Fibroblast of upper back skin (primary cell): ENCODE measurements at places on chromosomes 2 and 18.

DNA sequence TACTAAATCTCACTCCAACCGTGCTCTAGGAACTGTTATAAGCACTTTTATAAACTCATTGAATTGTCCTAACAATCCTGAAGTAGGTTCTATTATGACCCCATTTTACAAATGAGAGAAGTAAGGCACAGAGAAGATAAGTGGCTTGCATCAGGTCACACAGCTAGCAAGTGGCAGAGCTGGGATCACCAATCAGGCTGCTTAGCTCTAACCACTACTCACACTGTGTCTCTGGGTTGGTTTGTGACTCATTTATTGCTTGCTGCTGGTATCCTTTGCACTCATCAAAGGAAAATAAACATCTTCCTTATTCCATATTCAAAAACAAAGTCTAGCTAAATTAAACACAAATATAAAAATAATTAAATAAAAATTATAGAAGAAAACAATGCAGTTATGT is 42.5 kb upstream of the IL1R2 start:
- no peak for DNase-seq

GRCh38 chr2:190781604-190782198 is 98.9 kb upstream of the GLS start:
- DNase-seq: peak; percentile 71

DNA sequence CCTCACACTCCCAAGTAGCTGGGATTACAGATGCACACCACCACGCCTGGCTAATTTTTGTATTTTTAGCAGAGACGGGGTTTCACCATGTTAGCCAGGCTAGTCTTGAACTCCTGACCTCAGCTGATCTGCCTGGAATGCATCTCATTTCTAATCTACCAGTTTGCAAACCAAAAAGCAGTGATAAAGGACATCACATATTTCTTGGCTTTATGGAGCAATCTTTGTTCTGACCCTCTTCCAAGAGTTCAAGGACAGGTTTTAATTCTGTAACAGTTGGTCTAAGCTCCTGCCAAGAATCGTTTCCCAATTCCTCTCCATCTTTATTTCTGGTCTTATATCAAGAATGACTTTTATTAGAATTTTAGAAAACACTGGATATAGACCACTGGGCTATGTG is 67.7 kb downstream of the SLC40A1 start:
- no peak for DNase-seq

DNA sequence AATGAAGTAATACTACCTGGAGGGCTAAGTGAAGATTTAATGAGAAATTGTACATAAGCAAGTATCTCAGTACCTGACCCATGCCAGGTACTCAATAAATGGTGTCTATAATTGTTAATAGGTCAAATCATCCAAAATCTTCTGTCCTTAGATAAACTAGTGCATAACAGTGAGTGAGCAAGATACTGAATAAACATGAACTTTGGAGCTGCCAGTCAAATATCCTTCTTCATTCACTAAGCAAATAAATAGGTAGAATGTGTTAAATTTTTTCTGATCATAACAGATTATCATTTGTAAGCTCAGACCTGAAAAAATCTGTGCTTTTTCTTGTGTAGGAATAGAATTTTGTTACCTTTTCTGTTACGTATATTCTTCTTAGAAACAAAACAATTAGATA is 39.6 kb downstream of the RAB3GAP1 start:
- DNase-seq: no peak

- DNase-seq: no peak
These were observed 66.8 kb upstream of the FOSL2 start for GRCh38 chr2:28325567-28326468.

DNA sequence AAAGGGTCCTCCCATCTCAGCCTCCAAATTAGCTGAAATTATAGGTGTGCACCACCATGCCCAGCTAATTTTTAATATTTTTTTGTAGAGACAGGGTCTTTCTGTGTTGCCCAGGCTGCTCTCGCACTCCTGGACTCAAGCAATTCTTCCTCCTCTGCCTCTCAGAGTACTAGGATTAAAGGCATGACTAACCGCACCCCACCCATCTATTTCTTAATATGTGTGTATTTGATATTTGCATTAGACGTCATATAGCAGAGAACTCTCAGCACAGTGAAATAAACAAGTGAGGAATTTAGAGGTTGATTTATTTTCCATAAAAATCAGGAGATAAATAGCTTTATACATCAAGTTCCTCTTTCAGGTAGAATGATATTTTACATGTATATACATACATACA is 213.5 kb downstream of the FSIP2 start:
- DNase-seq: no peak

- peak; percentile 78 for DNase-seq
These were observed 182.9 kb downstream of the DYM start for GRCh38 chr18:49277395-49278036.

GRCh38 chr2:219125225-219125885 is 35.3 kb downstream of the NHEJ1 start:
- peak; percentile 62 for DNase-seq

- DNase-seq: no peak
These were observed 156.2 kb upstream of the DNMT3A start for GRCh38 chr2:25497918-25498407.

- peak; percentile 48 for DNase-seq
These were observed 151.1 kb downstream of the FSHR start for GRCh38 chr2:49003201-49003600.

DNA sequence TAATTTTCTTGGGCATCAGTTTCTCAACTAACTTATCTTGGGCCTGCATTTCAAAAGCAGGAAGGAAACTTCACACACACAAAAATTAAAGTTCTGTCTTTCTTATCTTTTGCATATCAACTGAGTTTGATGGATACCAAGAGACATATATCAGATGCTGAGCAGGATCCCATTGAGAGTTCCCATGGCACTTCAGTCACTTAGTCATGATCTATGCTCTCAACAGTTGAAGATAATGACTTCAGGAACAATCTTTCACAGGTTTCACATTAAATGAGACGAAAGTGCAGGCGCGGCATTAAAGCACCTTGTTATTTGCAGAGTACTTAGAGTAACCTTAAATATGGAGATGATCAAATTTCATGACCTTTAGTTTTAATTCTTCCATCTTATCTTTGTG is 2139.8 kb upstream of the CELF4 start:
- no peak for DNase-seq

DNA sequence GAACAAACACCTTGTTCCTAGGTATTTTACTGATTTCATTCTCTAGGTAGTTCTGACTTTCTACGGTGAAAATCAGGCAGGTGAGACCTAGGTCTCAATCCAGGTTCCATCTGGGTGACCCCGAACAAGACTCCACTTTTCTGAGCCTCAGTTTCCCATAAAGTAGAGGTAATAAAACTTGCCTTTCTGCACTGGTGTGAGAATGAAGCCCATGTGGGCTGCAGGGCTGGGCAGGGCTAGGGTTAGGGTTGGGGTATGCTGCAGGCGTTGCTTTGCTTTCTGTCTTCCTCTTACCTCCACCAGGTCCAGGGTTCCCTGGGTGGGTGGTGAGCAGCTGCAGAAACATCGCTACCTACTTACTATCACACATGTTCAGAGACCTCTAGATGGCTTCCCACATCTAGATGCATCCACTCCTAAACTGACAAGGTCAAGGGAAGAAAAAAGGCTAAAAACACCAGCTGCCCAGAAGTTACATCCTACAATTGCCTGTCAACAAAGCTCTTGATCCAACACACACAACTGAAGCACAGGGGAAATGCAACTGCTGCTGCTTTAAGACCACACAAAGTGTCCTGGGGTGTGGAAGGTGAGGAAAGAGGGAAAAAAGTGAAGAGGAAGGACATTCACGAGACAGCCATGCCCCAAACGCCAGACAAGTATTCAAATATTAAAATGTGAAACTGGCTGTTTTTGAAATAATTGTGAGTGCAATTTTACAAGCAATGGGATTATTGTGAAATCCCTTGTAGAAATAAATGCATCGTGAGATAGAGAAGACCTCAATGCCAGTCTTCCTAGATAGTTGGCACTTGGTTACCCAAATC is 23.5 kb downstream of the MBP start:
- DNase-seq: no peak

DNA sequence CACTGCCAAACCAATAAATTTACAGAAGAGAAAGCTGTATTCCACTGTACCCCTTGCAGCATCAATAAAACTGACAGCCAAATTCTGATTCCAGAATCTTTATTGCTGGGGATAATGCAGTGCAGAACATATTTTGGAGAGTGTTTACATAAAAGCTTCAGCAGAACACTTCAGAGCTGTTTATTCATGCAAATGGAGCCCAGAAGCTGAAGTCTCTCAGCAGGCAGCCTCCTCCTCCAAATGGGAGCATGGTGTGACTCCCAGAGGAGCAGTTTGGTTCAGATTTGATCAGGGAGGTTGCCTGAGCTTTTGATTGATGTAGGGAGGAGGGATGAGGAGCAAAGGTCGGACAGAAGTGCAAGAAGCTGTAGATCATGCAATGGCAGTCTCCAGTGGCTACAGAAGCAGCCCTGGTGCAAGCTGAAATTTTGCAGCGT is 22.4 kb downstream of the LHCGR start:
- no peak for DNase-seq

GRCh38 chr2:25400169-25400568 is 58.4 kb upstream of the DNMT3A start:
- DNase-seq: no peak

GRCh38 chr18:25352629-25353005 is 651 bp upstream of the ZNF521 start:
- DNase-seq: no peak

GRCh38 chr18:28067346-28067745 is 109.6 kb downstream of the CDH2 start:
- no peak for DNase-seq

GRCh38 chr2:217688494-217688893 is 314.3 kb downstream of the TNS1 start:
- no peak for DNase-seq

- no peak for DNase-seq
These were observed 75.8 kb upstream of the TCF7L1 start for GRCh38 chr2:85057226-85057962.

GRCh38 chr2:72326759-72327158 is 179.1 kb upstream of the CYP26B1 start:
- DNase-seq: peak; percentile 9

GRCh38 chr2:2743164-2743571 is 412.1 kb upstream of the MYT1L start:
- DNase-seq: peak; percentile 42

DNA sequence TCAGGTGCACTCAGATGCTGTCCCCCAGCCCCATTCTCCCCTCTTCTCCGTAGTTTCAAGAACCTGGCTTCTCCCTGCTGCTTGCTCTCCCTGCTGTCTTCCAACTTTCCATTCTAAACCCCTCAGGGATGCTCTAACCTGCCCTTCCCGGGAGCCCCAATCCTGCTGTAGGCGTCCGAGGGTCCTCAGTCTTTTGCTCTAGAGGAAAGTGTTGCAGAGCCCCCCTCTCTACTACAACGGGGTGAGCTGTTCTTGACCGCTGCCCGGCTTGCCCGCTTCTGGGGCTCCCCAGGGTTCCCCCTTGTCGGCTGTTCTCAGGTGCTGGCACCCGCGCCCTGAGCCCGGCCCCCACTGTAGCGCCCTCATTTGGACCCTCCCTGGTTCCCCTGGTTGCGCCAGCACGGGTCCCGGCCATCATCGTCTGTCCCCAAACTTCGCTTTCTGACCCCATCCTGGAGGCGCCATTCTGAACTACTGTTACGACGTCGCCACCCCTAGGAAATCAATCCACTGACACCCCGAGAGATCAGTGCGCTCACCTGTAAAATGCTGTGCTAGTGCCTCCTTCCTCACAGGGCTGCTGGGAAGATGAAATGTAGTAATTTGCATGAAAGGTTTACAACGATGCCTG is 31.9 kb upstream of the REG3G start:
- no peak for DNase-seq

DNA sequence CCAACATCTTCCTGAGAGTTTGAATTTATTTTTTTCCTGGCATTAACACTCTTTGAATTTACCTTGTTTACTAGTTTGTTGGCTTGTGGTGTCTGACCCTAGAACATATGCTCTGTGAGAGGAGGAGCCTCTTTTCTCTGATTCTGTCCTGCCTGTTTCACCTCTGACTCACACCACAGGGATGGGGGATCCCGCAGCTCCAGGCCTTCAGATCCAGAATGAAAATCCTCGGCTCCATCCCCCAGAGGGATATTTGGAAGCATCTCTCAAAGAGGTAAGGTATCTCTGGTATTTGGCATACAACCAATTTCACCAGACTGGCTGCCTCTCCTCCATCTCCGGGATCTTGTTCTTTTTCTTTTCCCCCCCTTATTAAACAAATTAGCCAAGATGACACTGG is 104.7 kb downstream of the GPR39 start:
- DNase-seq: peak; percentile 90

GRCh38 chr2:238450440-238450861 is 23.7 kb downstream of the ASB1 start:
- no peak for DNase-seq

DNA sequence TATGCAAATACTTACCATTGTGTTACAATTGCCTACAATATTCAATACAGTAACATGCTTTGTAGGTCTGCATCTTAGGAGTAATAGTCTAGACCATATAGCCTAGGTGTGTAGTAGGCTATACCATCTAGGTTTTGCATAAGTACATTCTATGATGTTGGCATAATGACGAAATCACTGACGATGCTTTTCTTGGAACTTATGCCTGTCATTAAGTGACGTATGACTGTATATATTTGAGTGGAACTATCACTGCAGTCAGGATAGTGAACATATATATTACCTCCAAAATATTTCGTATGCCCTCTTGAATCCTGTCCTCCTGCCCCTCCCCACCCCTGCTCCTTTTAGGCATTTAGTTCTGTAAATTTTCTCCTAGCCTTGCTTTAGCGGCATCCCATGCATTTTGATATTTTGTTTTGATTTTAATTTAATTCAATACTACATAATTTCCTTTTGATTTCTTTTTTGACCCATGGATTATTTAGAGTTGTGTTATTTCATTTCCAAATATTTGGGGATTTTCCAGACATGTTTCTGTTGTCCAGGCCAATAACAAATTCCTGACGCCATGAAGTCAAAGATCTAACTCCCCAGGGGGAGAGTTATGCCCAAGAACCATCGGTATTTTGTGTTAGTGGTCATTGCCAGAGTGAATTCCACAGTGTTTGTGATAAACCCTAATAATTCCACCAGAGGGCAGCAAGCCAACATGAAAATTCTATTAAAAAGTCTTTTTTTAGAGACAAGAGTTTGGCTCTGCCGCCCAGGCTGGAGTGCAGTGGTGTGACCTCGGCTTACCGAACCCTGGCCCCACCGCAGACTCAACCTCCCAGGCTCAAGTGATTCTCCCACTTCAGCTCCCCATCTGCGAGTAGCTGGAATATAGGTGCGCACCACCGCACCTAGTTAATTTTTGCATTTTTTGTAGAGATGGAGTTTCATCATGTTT is 24.2 kb upstream of the CASP8 start:
- DNase-seq: peak; percentile 84

DNA sequence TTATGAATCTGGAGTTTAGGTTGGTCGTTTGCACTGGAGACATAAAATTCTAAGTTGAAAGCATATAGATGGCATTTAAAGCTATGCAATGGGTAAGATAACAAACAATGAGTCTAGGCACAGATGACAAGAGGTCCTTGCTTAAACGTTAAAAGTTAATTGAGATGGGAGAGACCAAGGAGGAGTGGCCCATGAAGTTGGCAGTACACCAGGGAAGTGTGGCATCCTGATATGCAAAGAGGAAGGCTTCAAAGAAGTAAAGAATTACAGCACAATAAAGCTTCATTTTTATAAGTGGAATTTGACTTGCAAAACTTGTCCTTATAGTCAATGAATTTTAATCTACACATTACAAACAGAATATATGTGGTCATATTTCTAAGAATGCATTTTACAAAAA is 23.2 kb downstream of the UPP2 start:
- no peak for DNase-seq

- DNase-seq: no peak
These were observed 71.6 kb downstream of the LNPK start for GRCh38 chr2:175930504-175930903.

- peak; percentile 99 for DNase-seq
These were observed 133.7 kb downstream of the COL6A3 start for GRCh38 chr2:237280229-237280628.

- DNase-seq: no peak
These were observed 21.2 kb downstream of the TUBB6 start for GRCh38 chr18:12329125-12329698.
